ENCODE measurements at places on chromosomes 16 and 17.

DNA sequence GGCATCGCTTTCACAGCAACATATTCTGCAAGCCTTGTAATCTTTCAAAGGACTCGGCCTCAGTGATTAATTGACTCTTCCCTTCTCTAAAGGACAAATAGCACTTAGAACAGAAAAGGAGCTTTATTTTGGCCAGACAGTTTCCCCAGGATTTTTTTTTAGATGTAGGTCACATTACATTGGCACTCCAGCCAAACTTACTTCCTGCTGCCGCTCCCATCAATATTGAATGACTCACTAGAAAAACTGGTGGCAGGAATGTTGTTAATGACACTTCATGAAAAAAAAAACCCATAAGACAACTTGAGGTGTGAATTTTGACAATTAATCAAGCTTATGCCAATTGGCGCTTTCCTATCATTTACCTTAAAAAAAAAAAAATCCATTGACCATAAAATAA, 432.6 kb downstream of the TOX3 start:
- peak; percentile 9 for DNase-seq

DNA sequence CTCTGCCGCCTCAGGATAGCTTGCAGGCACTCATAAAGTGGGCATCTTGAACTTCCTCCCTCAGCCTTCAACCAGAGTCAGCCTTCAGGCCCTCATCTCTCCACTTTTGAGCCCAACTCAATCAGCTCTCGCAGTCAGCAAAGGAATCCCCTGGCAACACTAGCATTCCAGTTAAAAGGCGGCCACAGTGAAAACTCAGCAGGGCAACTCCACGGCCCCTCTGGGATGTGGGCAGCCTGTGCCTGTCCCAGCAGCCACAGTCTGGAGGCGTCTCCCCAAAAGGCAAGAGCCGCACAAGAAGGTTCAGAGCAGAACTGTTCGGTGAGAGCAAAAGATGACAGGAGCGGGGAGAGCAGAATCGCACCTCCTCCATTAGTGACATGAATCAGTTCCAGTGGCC, 9.0 kb downstream of the TMEM11 start:
- no peak for DNase-seq

DNA sequence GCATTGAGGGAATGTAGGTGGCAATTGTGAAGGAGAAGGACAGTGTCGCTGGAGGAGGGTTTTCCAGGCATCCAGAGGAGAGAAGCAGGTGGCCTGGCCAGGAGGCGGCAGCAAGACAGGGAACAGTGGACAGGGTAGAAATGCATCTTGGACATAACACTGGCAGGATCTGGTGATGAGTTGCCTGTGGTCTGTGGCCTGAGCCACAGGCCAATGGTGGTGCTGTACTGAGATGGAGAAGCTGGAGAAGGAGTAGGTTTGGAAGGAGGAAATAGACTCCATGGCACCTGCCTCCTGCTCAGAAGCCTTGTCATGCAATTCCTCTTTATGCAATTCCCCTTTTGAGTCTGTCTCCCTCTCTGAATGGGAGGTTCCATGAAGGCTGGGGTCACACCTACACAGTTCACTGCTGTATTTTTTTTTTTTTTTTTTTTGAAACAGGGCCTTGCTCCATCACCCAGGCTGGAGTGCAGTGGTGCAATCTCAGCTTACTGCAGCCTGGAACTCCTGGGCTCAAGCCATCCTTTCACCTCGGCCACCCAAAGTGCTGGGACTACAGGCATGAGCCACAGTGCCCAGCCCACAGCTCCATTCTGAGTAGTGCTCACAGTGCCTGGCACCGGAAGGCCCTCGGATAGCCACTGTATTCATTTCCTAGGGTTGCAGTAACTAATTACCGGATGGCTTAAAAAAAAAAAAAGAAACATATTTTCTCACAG, 13.5 kb upstream of the CACNG4 start:
- no peak for DNase-seq

- no peak for DNase-seq
Measured at GRCh38 chr17:80141463-80142165, 5.3 kb downstream of the EIF4A3 start.

DNA sequence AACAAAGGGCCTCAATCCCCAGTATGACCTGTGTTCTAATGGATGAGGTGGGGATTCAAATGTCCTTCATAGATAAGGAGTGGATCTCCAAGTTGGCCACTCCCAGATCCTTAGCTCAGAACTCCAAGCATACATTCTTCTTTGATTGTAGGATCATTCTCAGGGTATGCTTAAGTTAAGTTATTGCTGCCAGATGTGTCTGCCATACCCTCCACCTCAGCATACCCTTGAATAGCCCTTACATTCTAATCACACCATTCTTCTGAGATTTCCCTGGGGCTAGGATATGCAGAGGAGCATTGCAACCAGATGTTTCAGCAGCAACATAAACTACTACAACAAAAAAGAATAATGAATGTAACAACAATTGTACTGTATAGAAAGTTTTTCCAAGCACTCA, 1.6 kb upstream of the KRTAP2-4 start:
- DNase-seq: no peak

DNA sequence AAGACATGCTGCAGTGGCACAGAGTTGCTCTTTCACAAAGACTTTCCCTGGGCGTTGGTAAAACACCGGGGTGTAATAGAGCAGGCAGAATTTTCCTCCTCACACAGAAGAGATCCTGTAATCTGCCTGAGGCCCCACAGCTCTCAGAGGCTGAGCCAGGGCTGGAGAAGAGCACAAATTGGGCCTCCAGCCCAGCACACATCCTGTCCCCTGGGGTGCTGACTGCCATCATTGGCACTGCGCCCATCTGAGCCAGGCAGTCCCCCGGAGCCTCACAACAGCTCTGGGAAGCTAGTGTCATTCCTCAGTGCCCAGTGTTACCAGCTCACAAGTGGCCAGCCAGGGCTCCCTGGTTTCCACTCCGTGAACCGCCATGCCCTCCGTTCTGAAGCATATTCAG, 119.4 kb downstream of the SOCS1 start:
- DNase-seq: no peak

GRCh38 chr17:17151541-17151940, 54.6 kb downstream of the PLD6 start:
- DNase-seq: no peak

- no peak for DNase-seq
Measured at GRCh38 chr17:72520665-72521303, 400.0 kb downstream of the SOX9 start.

- no peak for DNase-seq
Measured at GRCh38 chr16:56120447-56121155, 70.7 kb upstream of the GNAO1 start.

DNA sequence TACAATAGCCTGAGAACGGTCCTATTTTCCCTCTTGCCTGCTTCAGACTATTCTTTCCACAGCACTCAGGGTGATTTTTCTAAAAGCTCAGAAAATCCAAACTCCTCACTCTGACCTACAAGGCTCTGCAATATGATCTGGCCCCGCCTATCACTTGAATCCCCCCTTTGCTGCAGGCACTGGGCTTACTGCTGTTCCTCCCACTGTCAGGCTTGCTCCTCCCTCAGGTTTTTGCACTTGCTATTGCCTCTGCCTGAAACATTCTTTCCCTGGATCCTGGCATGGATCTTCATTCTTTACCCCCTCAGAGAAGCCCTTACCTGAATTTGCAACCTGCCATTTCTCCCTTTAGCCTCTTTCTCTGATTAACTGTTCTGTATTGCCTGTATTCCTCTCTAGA, 52.3 kb downstream of the RPGRIP1L start:
- DNase-seq: no peak

DNA sequence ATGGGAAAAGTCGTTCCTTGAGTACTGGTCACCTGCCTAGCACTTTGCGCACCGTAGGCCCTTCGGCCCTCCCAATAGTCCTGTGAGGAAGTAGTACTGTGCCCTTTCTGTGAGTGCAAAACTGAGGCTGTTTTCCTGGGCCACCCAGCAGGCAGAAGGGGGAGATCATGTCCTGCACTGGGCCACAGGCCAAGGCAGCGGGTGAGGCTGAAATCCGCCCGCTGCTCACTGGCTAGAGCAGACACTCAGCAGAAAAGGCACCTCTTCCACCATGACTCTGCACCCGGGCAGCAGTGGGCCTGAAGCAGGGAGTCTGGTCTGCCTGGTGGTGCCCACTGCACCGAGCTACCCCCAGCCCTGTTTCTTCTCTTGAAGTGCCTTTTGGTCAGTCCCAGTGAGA, 20.2 kb downstream of the METTL22 start:
- no peak for DNase-seq

GRCh38 chr16:69056421-69056820, 49.0 kb upstream of the HAS3 start:
- DNase-seq: no peak

GRCh38 chr17:32516940-32517701, 30.3 kb downstream of the CDK5R1 start:
- DNase-seq: no peak

- DNase-seq: no peak
Measured at GRCh38 chr16:627454-628239, 3.1 kb upstream of the WFIKKN1 start.

GRCh38 chr16:52366983-52367382, 180.0 kb downstream of the TOX3 start:
- no peak for DNase-seq

DNA sequence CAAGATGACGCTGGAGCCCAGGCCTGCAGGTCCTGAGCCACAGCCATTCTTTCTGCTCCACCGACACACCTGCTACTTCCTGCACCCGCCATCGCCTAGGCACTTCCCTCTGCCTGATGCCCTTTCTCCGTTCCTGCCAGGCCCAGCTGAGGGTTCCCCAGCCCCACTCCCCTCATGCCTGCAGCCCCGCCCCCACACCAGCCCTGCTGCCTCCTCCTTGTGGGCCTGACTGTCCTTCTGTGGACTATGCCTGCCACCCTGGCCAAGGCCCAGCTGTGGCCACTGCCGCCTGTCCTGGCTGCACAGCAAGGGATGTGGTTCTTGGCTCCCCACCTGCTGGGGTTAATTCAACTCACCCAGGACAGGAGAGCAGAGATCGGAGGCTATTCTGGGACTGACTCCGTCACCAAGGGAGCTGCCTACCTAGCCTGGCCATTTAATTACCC, 7.5 kb downstream of the NATD1 start:
- no peak for DNase-seq

- DNase-seq: no peak
Measured at GRCh38 chr17:57868910-57869616, 19.2 kb upstream of the MRPS23 start.

- DNase-seq: no peak
Measured at GRCh38 chr17:17347234-17347955, 44.2 kb downstream of the NT5M start.

DNA sequence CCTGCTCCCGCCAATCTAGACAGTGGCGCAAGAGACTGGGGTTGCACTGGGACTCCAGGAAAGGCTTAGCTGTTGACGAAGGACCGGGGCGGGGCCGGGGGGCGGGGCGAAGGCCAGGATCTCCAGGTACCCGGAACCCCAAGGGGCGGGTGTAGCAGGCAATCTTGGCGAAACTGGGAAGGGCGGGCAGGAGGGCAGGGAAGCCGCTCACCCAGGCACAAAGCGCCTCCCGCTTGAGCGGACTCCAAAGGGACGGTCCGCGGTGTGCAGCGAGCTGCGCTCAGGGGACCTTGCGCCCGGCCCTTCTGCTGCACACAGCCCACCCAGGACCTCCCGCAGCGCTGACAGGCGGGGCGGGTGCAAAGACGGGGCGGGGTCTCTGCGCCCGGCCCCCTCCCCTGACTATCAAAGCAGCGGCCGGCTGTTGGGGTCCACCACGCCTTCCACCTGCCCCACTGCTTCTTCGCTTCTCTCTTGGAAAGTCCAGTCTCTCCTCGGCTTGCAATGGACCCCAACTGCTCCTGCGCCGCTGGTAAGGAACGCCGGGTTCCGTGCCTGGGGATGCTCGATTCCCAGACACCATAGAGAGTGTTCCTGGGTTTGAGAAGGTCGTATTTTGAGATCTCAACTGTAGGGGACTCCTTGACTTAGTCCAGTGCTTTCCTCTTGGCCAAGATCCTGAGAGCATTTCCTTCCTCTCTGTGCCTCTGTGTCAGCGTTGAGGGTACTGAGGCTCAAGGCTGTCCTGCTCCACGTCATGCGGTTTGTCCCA, at the start of gene MT1F:
TSS of gene MT1F (plus strand) at position 405 of the 772 bp plus-strand sequence. CDS start at position 505, 100 bp downstream.
- no peak for DNase-seq

GRCh38 chr17:7137171-7137943, 22.7 kb upstream of the ASGR2 start:
- DNase-seq: no peak

DNA sequence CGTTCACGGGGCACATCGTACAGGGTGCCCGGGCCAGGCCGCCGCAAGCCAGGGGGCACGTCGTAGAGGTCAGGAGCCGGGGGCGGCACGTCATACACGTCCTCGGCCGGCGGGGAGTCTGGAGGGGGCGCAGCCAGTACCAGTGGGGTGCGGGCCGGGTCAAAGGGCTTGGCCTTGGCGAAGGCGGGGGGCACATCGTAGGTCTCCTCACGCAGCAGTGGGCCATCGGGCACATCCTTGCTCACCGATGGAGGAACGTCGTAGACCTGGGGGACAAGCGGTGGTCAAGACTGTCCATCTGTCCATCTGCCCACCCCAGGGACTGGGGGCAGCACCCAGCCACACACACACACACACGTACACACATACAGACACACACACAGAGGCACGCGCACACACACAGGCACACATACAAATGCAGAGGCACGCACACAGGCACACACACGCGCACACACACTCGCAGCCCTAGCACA, 15.7 kb downstream of the BCAR1 start:
- no peak for DNase-seq

- no peak for DNase-seq
Measured at GRCh38 chr16:51550800-51551347, 399.8 kb upstream of the SALL1 start.

DNA sequence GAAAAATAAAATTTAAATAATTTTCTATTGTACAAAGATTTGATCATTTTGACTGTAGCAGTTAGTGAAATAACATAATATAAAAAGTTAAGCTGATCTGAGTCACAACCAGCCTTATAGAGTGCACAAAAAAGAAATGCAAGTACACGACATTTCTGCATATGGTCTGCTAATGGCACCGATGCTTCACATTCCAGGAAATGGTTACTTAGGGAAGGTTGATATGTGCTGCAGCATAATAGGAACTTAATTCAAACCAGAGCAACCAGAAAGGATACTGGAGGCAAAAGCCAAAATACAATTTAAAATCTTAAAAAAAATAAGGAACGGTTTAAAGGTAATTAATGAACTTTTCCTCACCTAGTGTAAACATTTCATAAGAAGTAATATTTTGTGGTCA, 10.0 kb upstream of the CFDP1 start:
- DNase-seq: no peak

DNA sequence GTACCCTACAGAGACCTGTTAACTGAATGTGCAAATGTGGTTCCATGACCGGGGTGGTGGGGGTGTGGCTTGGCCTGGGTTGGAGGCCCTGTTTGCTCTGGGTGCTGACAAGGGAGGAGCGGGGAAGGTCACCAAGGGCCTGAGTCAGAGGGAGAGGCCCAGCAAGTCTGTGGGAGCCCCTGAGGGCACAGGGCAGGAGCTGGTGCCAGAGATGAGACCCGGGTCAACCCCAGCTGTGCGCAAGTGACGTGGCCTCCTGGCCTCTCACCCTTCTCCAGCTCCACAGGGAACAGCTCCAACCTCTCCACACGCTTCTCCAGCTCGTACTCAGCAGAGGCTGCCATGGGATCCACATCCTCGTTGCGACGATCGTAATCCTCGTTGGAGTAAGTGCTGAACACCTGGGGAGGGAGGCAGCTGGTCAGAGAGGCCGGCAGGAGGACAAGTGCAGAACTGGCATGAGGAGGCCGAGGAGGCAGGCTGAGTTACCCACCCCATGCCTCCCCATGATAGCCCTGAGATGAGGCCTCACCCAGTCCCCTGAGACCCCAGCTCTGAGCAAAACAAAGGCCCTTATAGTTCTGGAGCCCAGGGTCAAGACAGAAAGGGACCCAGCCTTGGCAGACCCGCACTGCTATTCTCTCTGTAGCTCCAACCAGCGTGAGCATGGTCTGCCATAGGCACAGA, 5.5 kb downstream of the PPP1R9B start:
- DNase-seq: no peak

Data from spinal cord (tissue), 10 donors.